ENCODE measurements at places on chromosomes 13 and 19.

- no peaks in the 10 kb centered on the region for H3K36me3 ChIP-seq
- no peaks in the 10 kb centered on the region for H3K27me3 ChIP-seq
- H3K27ac ChIP-seq = no peak overlapping the region
- DNase-seq = no peak
Observed at GRCh38 chr13:87234981-87235380, 436.2 kb upstream of the SLITRK5 start.

- H3K4me1 ChIP-seq = peaks cover 42% of the 10 kb centered on the region
- no peak for DNase-seq
- peaks cover 13% of the 10 kb centered on the region for H3K36me3 ChIP-seq
- no peak overlapping the region for H3K27ac ChIP-seq
- H3K27me3 ChIP-seq = peaks cover 46% of the 10 kb centered on the region
- H3K4me3 ChIP-seq = no peak overlapping the region
Observed at GRCh38 chr19:14476673-14477401, 1.7 kb upstream of the PTGER1 start.

DNA sequence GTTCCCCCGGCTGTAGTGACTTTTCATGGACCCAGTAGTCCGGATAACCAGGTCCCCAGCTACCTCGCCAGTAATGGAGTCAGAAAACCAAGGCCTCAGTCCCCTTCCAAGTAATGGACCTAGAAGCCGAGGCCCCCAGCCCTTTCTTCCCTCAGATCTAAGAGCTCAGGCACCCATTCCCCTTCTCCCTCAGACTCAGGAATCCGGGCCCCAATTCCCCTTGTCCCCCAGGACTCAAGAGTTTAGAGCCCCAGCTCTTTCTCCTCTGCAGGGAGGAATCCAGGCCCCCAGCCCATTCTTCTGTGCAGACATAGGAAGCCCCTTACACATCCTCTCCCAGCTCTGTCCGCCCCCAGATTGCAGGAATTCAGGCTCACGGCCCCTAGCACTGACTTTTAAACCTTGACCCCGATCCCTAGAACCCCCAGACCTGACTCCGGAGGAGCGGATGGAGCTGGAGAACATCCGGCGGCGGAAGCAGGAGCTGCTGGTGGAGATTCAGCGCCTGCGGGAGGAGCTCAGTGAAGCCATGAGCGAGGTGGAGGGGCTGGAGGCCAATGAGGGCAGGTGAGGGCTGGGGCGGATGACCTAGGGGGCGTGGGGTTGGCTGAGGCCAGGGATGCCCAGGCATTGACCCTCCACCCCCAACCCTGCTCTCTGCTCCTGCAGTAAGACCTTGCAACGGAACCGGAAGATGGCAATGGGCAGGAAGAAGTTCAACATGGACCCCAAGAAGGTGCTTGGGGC lies 938 bp downstream of the CYTH2 start:
- H3K27me3 ChIP-seq = peaks cover 7% of the 10 kb centered on the region
- peak overlapping the region; percentile 83 for H3K4me3 ChIP-seq
- DNase-seq = no peak
- peak overlapping the region; percentile 81 for H3K27ac ChIP-seq
- peaks cover 33% of the 10 kb centered on the region for H3K36me3 ChIP-seq

GRCh38 chr19:49362048-49362928 lies at the start of gene TEAD2:
Gene TEAD2 (minus strand): TSS chr19:49362416. CDS start chr19:49360075, 2,341 bp downstream.
- no peaks in the 10 kb centered on the region for H3K36me3 ChIP-seq
- H3K4me1 ChIP-seq = peaks cover 10% of the 10 kb centered on the region
- H3K4me3 ChIP-seq = no peak within 1 kb of the TSS
- H3K27ac ChIP-seq = no peak within 1 kb of the TSS

- no peak overlapping the region for H3K4me3 ChIP-seq
- H3K27me3 ChIP-seq = no peaks in the 10 kb centered on the region
- H3K36me3 ChIP-seq = peaks cover 5% of the 10 kb centered on the region
- no peak for DNase-seq
Observed at GRCh38 chr19:8302734-8303133, 5.4 kb downstream of the CD320 start.

DNA sequence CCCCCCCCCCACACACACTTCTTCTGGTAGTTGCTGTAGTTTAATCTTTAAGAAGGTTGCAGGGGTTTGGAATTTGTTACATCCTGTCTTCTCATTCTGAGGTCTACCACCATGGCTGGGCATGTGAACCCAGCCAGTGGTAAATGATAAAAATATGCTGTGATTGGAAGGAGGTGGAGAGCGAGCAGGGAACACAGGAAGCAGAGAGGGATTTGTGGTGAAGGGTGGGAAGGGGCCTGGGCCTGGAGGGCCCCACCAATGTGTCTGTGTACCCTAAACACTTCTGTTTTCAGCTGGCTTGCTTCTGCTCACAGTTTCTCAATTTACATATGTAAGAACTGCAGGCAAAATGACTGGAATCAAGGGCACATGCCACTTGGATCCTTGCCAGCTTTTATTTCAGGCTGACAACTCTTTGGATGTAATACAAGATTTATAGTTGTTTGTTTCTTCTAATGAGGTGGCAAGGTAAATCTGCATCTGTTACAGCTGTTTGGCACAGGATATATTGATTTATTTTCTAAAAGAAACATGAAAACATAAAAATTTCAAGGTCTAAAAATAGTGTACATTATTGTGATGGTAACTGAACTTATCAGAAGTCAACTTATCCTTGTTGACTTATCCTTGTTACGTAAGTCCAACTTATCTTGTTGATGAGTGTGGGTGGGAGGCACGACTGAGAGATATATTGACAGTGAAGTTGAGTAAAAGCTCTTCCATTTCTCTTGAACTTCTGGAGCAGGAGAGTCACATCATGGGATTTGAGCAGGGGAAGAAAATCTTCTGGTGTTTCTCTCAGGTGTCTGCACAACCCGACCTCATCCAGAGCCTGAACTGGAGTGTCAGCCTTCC lies 313.2 kb downstream of the SHISA2 start:
- peaks cover 16% of the 10 kb centered on the region for H3K4me1 ChIP-seq
- no peak for DNase-seq
- peaks cover 7% of the 10 kb centered on the region for H3K27me3 ChIP-seq
- no peak overlapping the region for H3K4me3 ChIP-seq

- H3K27me3 ChIP-seq = peaks cover 46% of the 10 kb centered on the region
- no peak overlapping the region for H3K4me3 ChIP-seq
- no peak overlapping the region for H3K27ac ChIP-seq
Observed at GRCh38 chr19:6682607-6683128, 12.7 kb upstream of the TNFSF14 start.

GRCh38 chr19:41174297-41174928 lies 18.6 kb upstream of the CYP2S1 start:
- H3K4me3 ChIP-seq = no peak overlapping the region
- H3K27ac ChIP-seq = no peak overlapping the region
- peaks cover 12% of the 10 kb centered on the region for H3K27me3 ChIP-seq
- no peak for DNase-seq

DNA sequence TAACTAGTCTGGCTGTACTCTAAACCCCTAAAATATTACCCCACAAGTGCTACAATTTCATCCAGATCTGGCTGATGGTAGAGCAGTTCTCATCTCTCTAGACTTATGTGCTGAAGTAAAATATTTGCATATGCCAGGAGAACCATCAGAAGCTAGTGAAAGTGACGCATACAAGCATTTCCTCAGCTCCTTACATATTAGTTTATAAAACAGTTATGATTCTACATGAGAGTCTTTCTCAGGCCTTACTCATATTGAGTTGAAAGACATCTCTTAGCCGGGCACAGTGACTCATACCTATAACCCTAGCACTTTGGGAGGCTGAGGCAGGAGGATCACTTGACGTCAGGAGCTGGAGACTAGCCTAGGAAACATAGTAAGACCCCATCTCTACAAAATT lies 15.9 kb upstream of the ZNF30 start:
- H3K27me3 ChIP-seq = peaks cover 37% of the 10 kb centered on the region
- no peak overlapping the region for H3K4me3 ChIP-seq
- no peaks in the 10 kb centered on the region for H3K36me3 ChIP-seq
- H3K4me1 ChIP-seq = peaks cover under 1% of the 10 kb centered on the region
- H3K27ac ChIP-seq = no peak overlapping the region

- peaks cover 65% of the 10 kb centered on the region for H3K4me1 ChIP-seq
- H3K27me3 ChIP-seq = no peaks in the 10 kb centered on the region
- no peak for DNase-seq
- peaks cover 55% of the 10 kb centered on the region for H3K36me3 ChIP-seq
Observed at GRCh38 chr19:16384688-16385087, 60.1 kb downstream of the KLF2 start.

DNA sequence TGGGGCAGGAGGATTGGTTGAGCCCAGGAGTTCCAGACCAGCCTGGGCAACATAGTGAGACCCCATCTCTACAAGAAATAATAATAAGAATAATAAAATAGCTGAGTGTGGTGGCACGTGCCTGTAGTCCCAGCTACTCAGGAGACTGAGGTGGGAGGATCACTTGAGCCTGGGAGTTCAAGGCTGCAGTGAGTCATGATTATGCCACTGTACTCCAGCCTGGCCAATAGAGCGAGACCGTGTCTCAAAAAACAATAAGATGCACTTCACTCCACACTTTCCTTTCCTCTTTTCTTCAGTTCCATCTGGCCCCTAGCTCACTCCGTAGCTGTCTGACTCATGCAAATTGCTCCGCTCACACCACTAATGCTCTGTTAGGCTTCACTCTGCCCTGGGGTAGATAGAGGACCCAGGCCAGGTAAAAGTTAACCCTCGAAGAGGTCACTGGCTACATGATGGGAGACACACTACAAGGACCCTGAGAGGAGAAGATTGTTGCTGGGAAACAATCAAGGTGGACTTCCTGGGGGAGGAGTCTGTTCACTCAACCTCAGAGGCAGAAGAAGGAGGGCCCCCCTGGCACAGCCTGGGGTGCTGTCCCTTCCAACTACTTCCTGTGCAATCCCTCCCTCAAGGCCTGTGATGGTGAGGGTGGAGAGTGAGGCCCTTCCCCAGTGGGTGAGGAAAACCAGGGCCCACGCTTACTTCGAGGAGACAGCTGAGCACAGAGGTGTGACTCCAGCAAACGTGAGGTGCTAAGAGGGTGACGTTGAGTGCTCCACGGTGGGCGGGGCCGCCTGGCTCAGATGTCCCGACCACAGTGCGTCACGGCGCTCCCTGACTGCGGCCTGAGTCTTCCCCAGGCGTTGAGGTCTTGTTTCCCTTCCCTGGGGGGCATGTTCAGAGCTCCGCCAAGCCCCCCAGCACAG lies 8.8 kb upstream of the TNFSF9 start:
- DNase-seq = no peak
- peaks cover 26% of the 10 kb centered on the region for H3K27me3 ChIP-seq
- no peak overlapping the region for H3K4me3 ChIP-seq
- peaks cover 26% of the 10 kb centered on the region for H3K4me1 ChIP-seq

DNA sequence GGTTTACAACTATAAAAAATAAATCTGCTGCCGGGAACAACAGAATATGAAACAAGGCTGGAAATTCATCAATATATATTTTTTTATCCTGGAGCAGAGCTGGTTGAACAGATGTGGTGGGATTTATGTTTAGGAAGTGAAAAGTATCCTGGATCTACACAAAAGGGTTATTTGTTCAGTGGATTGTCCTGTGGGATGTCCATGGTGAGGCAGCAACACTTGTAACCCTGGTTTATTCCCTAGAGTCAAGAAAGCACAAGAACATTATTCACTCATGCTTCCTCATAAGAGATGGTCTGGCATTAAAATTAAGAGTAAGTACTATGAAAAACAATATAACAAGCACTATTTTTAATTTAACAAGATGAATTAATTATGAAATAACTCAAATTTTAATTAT lies 46.0 kb downstream of the PRR20E start:
- no peak overlapping the region for H3K4me3 ChIP-seq
- H3K27me3 ChIP-seq = no peaks in the 10 kb centered on the region
- H3K36me3 ChIP-seq = no peaks in the 10 kb centered on the region
- H3K27ac ChIP-seq = no peak overlapping the region

GRCh38 chr13:75993823-75994222 lies 357.7 kb downstream of the LMO7 start:
- no peak overlapping the region for H3K4me3 ChIP-seq
- H3K36me3 ChIP-seq = no peaks in the 10 kb centered on the region
- peaks cover 4% of the 10 kb centered on the region for H3K27me3 ChIP-seq
- no peak overlapping the region for H3K27ac ChIP-seq
- no peak for DNase-seq

- H3K36me3 ChIP-seq = peaks cover 42% of the 10 kb centered on the region
- H3K4me3 ChIP-seq = no peak overlapping the region
- H3K27ac ChIP-seq = no peak overlapping the region
- no peaks in the 10 kb centered on the region for H3K27me3 ChIP-seq
- no peak for DNase-seq
Observed at GRCh38 chr13:77143431-77143830, 116.5 kb upstream of the FBXL3 start.

DNA sequence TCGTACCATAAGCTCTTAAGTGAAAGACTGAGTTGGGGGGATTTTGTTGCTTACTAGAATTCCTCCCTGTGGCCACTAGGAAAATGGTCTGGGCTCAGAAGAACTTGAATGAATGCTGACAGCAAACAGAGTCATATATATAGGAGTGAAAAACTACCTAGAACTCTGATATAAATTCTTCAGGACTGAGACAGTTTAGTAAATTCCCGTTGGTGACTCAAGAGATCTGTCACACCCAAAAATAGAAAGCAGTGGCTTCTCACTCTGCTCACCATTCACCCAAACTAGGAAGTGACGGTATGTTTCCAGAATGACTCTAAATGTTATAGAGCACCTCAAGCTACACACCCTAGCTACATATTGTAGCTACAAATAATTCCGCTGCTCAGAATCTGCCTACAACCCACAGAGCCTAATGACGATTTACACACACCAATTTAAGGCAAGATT lies 116.2 kb downstream of the TBC1D4 start:
- H3K36me3 ChIP-seq = no peaks in the 10 kb centered on the region
- no peak for DNase-seq
- peak overlapping the region; percentile 2 for H3K27ac ChIP-seq
- peaks cover 10% of the 10 kb centered on the region for H3K4me1 ChIP-seq

DNA sequence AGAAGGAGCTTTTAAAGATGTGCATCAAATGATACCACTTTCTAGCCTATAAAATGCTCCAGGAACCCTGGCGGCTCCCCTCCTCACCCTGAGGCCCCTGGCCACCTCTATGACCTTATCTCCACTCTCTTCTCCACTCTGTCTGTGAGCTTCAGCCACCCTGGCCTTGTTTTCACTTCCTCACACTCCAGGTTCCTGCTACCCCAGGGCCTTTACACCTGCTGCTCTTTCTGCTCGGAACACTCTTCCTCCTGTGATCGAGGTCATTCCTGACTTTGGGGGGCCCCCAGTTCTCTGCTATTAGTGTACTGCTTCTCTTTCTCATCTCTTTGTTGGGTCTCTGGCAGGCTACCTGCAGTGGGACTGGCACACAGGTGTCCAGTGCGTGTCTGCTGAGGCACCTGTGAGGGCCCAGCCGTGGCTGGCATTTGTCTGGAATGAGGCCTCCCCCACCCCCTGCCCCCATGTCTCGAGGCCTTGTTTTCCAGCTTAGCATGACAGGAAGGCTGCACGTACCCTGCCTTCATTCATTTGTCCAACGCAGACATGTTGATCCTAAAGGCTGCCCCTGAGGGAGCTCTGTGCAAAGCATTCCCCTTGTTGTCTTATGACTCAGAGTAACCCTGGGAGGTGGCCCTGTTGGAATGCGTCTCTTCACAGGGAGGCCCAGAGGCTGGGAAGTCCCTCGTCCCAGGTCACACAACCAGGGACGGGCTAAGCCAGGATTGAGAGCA lies 2.3 kb downstream of the DDA1 start:
- peaks cover 26% of the 10 kb centered on the region for H3K36me3 ChIP-seq
- no peaks in the 10 kb centered on the region for H3K27me3 ChIP-seq
- H3K4me1 ChIP-seq = peaks cover 46% of the 10 kb centered on the region
- no peak for DNase-seq
- H3K27ac ChIP-seq = peak overlapping the region; percentile 65

- no peaks in the 10 kb centered on the region for H3K27me3 ChIP-seq
- no peak overlapping the region for H3K4me3 ChIP-seq
- no peak for DNase-seq
- peak overlapping the region; percentile 45 for H3K27ac ChIP-seq
- H3K36me3 ChIP-seq = peaks cover 43% of the 10 kb centered on the region
- peaks cover 60% of the 10 kb centered on the region for H3K4me1 ChIP-seq
Observed at GRCh38 chr19:14514215-14514863, 3.9 kb downstream of the DNAJB1 start.
